Vagina (tissue), 2 donors: ENCODE measurements at places on chromosomes 12 and 14.

DNA sequence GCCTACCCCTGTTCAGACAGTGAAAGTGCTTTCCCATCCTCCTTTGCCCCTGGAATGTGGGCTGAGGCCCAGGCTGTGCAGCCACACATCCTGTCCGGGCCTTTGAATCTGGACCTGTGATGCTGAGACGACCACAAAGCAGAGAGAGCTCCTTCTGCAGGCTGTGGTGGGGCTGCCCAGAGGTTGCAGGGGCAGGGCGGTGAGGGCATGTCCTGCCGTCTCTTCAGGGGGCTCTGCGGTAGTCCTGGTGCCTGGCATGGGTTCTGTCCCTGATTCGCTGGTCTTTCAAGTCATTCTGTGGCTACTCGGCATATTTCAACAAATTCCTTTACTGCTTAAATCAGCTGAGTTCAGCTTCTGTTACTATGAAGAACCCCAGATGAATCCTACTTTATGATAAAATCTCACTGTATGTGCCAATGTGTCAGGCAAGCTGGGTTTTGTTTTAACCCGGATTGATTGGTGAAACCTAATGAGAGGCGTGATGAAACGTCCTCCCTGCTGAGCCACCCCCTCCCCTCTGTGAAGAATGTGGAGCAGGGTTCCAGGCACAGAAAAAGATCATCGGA, 63.4 kb upstream of the DICER1 start:
- DNase-seq: no peak

DNA sequence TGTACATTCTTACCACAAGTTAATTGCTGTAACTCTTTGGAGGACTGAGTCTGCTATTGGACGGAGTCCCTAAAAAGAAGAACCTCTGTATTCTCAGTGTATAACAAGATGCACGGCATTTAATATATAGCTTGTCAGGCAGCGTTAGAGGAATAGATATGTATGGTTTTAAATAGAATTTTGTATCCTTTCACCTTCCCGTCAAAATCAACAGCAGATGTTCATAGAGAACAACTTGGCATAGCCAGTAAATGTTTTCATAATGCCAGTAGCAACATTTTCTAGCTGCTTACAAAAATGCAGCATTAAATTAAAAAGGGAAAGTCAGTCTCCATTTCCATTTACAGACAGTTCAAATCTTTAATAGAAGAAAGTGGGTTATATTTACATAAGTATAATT, 6.8 kb downstream of the SCYL2 start:
- no peak for DNase-seq

DNA sequence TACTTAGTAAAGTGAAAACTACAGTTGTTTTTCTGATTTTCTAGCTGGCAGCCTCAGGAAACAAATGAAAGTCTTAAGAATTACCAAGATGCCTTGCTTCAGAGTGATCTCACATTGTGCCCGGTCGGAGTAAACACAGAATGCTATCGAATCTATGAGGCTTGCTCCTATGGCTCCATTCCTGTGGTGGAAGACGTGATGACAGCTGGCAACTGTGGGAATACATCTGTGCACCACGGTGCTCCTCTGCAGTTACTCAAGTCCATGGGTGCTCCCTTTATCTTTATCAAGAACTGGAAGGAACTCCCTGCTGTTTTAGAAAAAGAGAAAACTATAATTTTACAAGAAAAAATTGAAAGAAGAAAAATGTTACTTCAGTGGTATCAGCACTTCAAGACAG, 28.9 kb downstream of the RXYLT1 start:
- no peak for DNase-seq

- no peak for DNase-seq
Measured at GRCh38 chr12:95762123-95762785, 28.3 kb downstream of the NTN4 start.

DNA sequence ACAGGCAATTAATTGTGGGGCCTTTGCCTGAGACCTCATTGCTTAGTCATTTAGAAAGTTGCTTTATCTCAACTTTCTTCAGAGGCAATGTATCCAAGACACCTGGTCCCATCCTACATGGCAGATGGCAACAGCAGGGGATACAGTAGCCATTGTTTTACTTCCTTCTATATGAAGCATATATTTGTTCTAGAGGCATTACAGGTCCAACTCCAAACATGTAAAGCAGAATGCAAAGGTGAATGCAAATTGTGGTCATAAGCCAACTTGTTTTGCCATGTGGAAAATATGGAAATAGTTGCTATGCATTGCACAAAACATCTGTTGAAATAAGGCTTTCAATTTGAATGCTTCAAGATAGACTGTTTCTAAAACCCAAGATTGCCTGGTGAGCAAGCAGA, 109.8 kb upstream of the BCAT1 start:
- no peak for DNase-seq

DNA sequence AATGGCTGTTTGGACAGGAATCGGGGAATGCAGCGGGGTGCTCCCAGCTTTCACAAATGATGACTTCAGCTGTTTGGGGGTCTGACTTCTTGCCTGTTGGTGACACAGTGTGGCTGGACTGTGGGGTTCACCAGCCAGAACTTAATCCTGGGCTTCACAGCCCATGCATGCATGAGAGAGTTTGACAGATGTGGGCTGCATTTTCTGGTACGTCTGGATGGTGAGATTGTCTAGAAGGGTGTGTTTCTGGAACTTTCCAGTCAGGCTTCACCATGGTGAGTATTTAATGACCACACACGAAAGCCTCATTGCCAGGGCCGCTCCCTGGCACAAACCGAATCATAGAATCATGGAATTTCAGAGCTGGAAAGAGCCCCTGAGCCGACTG, 29.6 kb downstream of the CHST11 start:
- DNase-seq: no peak

DNA sequence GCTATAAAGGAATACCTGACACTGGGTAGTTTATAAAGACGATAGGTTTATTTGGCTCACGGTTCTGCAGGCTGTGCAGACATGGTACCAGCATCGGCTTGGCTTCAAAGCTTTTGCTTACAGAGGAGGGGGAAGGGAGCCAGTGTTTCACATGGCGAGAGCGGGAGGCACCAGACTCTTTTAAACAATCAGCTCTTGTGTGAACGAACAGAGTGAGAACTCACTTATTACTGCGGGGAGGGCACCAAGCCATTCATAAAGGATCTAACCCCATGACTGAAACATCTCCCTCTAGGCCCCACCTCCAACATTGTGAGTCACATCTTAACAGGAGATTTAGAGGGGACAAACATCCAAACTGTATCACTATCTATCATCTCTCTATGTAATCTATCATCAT, 227.4 kb downstream of the TMEM132D start:
- DNase-seq: no peak

- no peak for DNase-seq
Measured at GRCh38 chr12:117227000-117227653, 36.9 kb upstream of the FBXO21 start.

- no peak for DNase-seq
Measured at GRCh38 chr14:94584591-94585280, 3.5 kb downstream of the SERPINA5 start.

GRCh38 chr14:90554341-90554740, 157.5 kb downstream of the CALM1 start:
- DNase-seq: no peak

GRCh38 chr12:44628180-44628579, 247.9 kb downstream of the NELL2 start:
- DNase-seq: no peak

GRCh38 chr14:56189307-56189706, 71.1 kb downstream of the PELI2 start:
- DNase-seq: no peak

DNA sequence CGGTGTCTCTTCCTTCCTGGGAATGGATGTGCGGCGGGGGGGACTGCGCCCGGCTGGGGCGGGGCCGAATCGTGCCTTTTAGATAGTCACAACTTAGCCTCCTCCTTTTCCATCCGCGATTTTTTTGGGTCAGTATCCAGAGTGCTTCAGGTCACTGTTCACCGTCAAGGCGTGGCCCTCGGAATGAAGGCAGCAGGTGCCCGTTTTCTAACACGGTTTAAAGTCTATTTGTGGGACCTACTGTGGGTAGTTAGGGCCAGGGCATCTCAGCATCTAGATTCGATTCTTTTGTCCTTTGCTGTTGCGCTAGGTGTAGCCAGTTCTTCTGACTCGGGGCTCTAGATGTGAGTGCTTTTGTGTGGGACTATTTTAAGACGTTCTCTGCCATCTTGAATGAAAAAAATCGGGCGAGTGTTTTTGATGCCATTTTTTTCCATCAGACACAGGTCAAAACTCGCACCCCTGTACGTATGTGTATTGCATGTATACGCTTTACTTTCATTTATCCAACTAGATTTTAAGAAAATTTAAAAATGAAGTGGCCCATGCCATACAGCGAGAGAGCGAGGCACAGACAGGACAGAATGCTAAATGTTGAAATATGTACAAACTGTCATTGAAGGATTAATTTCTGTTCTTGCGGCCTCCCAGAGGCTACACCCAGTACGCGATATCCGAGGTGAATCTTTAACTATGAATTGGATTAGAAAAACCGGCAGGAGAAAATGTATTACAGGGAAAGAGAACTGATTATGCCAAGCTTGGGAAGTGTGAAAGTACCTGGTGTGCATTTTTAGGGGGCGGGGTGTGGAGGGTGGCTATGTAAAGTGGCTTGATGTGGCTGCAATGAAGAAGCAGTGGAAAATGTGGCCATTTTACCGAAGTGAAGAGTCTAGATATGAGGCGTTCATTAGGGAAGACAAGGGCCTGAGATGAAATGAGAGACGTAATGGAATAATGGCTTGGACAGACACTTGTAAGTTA, 835 bp downstream of the VEZT start:
- DNase-seq: no peak

GRCh38 chr12:12358528-12358927, 1.6 kb downstream of the BORCS5 start:
- no peak for DNase-seq

DNA sequence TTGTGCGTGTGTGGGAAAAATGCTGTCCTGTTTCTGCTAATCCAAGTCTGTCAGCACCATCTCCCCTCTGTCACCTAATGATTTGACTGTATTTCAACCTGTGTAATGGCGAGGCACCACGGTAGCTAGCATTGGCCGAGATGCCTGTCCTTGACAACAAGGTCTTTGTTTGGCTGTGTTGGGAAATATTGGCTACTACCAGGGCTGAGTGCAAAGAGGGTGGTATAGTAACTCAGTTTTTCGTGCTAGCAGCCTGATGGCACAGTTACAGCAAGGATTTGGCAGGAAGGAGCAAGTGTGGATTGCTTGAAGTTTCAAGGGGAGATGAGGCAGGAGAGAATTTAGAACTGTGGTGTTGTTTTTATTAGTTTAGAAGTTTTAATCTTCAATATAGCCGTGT, 440.3 kb upstream of the RGS6 start:
- no peak for DNase-seq

- no peak for DNase-seq
Measured at GRCh38 chr12:6696690-6697583, 3.7 kb downstream of the PIANP start.

- DNase-seq: no peak
Measured at GRCh38 chr14:56131004-56131864, 13.0 kb downstream of the PELI2 start.

GRCh38 chr12:131208425-131208824, 254.7 kb downstream of the ADGRD1 start:
- DNase-seq: no peak

DNA sequence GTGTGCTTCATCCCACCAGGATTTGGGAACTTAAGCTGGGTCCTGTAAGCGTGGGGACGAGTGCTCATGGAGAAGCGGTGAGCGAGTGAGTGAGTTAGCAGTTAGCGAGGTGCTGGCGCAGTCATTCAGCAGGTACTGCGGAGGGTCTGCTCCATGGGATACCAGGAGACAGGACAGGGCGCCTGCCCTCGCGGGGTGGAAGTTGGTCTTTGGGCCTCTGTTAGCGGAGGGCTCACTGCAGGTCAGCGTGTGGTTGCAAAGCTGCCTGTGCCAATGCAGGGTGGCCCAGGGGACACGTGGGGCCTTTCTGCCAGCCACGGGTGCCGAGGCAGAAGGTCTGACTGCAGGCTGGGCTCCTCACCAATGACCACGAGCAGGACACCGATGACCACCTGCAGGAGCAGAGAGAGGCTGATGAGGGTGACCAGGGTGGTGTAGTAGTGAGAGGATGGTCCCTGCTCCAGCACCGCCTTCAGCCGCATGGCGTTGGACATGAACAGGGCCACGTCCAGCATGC, 97.6 kb downstream of the NINJ2 start:
- no peak for DNase-seq

DNA sequence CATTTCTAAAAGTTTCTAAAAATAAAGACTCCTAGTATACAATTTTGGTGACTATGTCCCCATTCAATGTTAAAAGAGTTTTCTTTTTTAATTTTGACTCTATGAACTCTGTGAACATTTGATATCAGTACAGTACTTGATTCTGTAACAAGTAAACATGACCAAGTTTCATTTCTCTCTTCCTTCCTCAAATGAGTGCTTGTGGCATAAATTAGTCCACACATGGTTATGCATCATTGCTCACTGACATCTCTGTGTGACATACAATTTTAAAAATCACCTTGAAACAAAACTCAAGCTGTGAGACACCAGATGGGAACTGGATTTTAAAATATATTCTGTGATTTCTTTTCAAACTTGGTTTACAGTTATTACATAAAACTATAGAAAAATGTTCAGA, 253.9 kb upstream of the MDGA2 start:
- DNase-seq: no peak

DNA sequence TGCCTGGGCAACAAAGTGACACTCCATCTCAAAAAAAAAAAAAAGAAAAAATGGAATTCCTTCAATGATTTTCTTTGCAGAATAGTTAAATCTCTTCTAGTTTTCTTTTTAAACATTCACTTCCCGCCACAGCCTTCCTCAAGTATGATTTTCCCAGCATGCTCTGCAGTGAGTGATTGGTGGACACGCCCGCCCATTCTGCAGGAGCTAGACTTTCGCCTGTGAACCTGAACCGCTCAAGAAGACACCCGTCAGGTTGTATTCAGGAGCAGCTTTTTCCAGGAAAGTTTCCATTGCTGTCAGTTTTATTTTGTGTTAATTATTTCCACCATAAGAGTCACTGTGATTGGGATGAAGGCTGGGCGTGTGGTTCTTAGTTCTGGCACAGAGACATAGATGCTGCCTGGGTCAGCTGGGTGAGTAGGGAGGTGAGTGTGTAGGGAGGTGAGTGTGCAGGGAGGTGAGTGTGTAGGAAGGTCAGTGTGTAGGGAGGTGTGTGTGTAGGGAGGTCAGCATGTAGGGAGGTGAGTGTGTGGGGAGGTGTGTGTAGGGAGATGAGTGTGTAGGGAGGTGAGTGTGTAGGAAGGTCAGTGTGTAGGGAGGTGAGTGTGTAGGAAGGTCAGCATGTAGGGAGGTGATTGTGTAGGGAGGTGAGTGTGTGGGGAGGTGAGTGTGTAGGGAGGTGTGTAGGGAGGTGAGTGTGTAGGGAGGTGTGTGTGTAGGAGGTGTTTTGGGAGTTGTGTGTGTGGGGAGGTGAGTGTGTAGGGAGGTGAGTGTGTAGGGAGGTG, 76.2 kb downstream of the KIF26A start:
- DNase-seq: no peak

- no peak for DNase-seq
Measured at GRCh38 chr12:25495331-25496097, 57.6 kb downstream of the LMNTD1 start.

- no peak for DNase-seq
Measured at GRCh38 chr14:53882684-53883083, 73.9 kb downstream of the BMP4 start.
